Activated gamma-delta T cell (primary cell): ENCODE measurements at places on chromosomes 1 and 21.

GRCh38 chr1:88802404-88802803 lies 89.0 kb downstream of the GTF2B start:
- DNase-seq: no peak

DNA sequence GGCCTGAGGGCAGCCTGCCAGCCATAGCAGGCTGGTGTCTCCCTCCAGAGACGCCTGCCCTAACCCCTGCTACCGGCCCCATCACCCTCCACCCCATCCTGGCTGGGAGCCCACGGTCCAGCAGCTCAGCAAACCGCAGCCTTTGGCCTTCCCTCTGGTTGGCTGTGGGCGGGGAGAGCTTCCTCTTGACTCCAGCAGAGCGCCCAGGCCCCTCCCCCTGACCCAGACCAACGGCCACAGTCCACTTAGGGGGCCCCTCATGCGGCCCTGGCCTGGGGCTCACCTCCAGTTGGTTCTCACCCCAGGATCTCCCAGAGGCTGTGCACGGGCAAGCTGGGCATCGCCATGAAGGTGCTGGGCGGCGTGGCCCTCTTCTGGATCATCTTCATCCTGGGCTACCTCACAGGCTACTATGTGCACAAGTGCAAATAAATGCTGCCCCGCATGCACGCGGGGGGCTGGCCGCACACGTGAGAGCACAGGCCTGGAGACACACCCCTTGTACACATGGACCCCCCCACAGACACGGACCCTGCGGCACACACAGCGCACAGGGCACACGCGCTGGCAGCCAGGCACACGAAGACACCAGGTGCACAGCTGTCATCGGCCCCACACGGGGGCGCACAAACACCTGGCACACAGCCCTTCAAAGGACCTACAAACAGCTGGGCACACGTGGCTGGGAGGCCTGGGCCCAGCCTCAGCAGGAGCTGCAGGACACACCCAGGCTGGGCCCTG lies 3.1 kb downstream of the SMIM1 start:
- peak; percentile 27 for DNase-seq

DNA sequence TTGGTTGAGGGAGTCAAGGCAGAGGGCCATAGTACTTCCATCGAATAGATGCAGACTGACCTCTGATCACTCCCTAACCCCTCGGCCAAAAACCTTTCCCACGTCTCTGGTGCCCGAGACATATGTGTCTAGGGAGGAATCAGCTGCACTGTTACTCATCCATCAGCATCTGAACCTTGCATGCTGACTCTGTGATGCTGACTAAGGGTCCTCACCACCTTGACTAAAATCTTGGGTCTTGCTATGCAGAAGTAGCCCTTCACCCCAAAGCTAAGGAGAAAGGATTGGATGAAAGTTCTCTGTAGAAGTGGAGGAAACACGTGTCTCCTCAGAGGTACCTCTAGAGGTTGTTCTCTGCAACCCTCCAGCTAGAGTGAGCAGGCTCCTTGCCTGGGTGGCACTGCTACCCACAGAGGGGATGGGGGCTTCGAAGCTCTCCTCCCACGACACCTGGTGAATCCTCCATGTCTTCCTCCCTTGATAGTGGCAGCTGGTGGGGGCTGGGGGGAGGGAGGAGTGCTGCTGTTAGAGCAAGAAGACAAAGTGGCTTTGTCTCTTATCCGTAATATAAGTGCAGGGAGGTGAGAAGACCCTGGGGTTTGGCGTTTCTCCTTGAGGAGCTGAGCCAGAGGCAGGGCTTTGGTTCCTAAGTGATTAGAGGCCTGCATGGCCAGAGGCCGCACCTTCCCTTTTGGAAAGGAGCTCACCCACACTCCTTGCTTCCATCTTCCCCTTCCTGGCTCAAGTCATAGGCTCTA lies 45.1 kb downstream of the ATP2B4 start:
- no peak for DNase-seq

GRCh38 chr1:32345289-32345827 lies 9.3 kb upstream of the MARCKSL1 start:
- no peak for DNase-seq

- DNase-seq: no peak
Measured at GRCh38 chr1:61158591-61158990, 76.2 kb downstream of the NFIA start.

DNA sequence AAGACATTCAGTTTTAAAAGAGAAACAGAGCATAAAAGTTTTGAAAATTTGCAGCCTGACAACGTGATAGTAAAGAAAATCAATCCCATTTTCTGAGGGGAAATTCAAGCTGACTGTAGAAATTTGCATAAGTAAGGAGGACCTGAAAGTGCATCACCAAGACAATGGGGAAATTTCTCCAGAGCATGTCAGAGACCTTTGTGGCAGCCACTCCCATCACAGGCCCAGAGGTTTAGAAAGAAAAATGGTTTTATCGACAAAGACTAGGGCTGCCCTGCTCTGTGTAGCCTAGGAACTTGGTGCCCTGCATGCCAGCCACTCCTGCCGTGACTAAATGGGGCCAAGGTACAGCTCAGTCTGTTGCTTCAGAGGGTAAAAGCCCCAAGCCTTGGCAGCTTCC lies 1640.2 kb upstream of the PRMT6 start:
- DNase-seq: no peak

DNA sequence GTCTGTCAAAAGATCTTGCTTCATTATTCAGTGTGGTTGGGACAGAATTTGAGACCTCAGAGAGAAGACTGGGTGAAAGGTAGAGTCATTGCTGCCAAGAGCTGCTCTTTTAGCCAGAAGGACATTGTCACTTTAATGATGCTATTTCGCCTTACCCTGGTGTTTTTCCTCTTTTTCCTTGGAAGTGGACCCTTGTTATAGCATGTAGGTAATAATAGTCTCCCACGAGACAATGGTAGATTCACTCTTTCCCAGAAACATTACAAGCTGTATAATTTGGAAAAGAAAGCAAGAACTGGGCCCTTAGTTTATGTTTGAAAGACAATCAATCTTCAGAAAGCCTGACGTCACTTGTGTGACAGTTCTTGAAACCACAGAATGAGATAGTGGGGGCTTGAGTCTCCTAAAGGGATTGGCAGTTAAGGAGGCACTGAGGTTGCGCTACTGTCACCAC lies 3.8 kb downstream of the SERTAD4 start:
- DNase-seq: no peak

- DNase-seq: no peak
Measured at GRCh38 chr1:176208034-176208433, 948 bp upstream of the COP1 start.

GRCh38 chr21:41250519-41250918 lies 66.1 kb upstream of the FAM3B start:
- DNase-seq: no peak

DNA sequence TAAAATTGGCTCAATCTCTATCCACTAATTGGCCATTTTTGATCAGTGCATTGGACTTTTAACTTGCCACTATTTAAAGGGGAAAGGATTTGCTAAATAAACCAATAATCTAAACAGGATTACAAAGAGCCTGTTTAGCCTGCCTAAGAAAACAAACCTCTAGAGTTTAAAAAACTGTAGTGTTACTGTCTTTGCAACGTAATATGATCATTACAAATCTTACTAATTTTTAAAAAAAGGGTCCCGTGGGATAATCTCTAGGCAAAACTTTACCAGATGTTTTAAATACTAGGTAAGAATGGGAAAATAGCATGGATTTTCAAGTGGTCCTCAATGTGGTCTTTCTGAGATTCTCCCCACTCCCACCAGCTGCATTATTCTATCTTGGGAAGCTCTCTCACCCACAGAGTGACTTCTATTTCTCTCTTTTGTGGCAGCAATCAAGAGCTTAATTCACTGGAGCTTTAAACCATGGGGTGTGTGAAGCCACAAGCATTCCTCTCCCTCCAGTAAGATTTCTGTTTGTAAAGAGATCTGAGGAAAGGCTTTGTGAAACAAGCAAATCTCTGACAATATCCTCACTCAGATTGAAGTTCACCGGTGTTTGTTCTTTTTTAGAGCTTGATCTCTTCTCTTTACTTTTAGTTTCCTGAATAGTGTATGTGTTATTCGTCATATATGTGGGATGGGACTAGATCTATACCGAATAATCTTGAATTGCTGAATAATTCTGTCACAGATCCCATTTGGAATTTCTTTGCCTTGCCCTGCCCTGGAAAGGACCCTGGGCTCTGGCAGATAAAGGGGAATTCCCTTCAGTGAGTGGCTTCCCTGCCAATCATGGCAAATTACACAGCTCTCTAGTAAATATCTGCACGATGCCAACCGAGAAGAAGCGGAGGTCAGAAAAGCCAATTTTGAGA lies 132.2 kb downstream of the TLR5 start:
- no peak for DNase-seq

DNA sequence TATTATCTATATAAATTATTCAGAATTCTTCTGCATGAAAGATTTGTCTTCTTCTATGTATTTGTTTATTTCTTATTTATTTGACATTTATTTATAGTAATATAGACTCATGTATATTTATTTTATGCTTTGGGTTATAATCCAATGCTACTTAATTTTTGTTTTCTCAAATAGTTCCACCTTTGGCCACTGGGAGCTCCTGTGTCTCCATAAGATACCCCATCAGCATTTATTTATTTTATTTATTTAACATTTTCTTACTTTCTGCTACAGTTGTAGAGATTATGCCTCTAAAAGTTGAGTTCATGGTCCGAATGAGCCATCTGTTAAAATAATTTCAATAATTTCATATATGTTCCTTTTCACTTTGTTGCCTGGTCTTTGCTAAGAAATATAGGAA lies 289.4 kb downstream of the ADGRL2 start:
- DNase-seq: no peak

DNA sequence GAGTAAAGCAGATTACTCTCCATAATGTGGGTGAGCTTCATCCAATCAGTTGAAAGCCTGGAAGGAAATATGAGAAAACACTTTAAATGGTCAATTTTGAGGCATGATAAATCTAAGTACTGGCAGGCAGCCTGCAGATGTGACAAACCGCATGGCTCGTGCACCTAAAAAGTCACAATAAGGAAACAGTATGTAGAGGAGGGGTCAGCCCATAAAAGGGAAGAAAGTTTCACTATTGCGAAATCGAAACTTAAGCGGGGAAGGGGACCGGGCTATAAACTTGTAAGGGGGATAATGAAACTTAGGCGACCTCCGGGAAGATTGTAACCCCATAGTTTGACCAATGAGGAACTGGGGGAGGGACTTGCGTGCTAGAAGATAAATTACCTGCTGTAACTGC lies 109.8 kb downstream of the PLPPR4 start:
- DNase-seq: no peak

DNA sequence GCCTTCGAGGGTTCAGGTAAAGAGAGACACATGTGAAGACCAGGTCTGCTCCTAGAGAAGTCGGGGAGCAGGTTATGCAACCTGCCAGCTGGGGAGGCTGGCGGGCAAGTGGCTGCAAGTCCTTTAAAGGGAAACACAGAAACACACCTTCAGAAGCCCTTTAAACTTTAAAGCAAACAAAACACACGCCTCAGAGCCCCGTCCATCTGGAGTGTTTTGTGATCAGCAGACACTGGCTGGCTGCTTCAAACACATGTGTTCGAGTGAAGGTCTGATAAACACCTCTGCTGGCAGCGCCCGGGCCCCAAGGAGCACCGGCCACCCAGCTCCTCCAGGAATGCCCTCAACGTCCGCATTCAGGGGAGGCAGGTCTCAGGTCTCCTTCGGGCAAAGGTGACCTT lies 15.2 kb downstream of the RIPK4 start:
- DNase-seq: no peak

DNA sequence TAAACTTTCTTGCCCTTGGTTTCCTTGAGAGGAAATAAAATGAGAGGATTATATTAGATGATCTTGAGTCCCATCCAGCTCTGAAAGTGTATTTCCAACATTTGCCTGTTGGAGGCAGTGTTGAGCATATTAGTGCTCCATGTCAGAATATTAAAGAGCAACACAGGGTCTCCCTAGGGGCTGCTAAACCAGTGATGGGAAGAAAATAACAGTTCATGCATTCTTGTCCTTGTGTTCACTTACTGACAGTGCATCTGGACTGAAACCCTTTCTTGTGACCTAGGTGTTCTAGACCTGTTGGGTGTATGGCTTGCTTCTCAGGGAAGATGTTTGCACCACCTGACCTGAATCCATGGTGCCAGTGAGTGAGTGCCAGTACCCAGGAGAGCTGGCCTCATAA lies 124.7 kb upstream of the KIAA0040 start:
- DNase-seq: no peak

GRCh38 chr1:159675046-159675445 lies 39.3 kb downstream of the CRP start:
- DNase-seq: no peak

GRCh38 chr1:41807390-41807789 lies 111.3 kb downstream of the HIVEP3 start:
- DNase-seq: no peak

GRCh38 chr21:33541105-33541711 lies 709 bp downstream of the GART start:
- DNase-seq: no peak

GRCh38 chr21:46184625-46185555 lies 631 bp upstream of the SPATC1L start:
- DNase-seq: peak; percentile 57

- no peak for DNase-seq
Measured at GRCh38 chr21:45644041-45644906, 749 bp downstream of the PCBP3 start.

DNA sequence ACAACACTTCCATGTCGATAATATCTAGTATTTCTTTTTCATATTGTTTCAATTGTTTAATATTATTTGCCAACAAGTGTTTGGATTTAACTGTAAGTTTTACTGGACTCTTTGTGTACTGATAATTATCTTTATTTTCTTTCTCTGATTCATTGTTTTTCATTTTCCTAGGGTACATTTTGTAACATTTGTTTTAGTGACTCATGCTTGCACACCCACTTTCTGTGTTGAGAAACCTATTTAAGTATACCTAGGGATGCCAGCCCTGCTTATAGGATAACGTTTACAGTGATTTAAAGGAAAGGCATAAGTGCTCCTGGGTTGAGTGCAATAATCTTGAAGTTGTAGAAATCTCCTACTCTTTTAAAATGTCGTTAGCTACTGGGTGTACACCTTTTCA lies 1386.0 kb upstream of the ADGRL4 start:
- DNase-seq: no peak

- DNase-seq: no peak
Measured at GRCh38 chr1:198809247-198809646, 170.4 kb downstream of the PTPRC start.

GRCh38 chr1:80917225-80917624 lies 883.5 kb upstream of the ADGRL2 start:
- DNase-seq: no peak

GRCh38 chr1:186577216-186577615 lies 103.0 kb downstream of the PTGS2 start:
- no peak for DNase-seq

DNA sequence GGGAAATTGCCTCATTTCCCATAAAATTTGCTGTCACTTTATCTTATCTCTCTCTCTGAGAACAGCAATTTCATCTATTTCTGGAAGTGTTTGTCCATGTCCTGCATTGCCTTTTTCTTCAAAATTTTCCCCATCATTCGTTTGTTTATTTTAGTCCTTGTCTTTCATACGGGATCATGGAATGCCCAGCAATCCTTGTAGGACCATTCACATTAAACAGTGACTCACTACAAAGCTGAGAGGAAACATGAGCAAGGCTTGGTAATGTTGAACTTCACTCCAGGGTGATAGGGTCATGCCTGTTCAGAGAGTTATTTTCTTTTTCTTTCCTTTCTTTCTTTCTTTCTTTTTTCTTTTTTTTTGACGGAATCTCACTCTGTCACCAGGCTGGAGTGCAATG lies 32.2 kb upstream of the HNRNPU start:
- DNase-seq: no peak

- DNase-seq: no peak
Measured at GRCh38 chr21:34999397-34999941, 49.6 kb downstream of the RUNX1 start.
